ENCODE measurements at places on chromosomes 4 and X. TPM values are rescaled to one million over a fixed set of nuclear protein-coding genes. Genes with fewer than 3 reads are reported as not detected.

GNRHR gene
- total RNA-seq = not detected

REELD1 gene
- total RNA-seq = not detected

TLR2 gene
- 19.1 TPM for total RNA-seq

MAGEB1 gene
- not detected for total RNA-seq

CC2D2A gene
- 2.8 TPM for total RNA-seq

F8A2 gene
- total RNA-seq = not detected

GRCh38 chrX:149950681-149951080 lies 12.4 kb upstream of the EOLA2 start:
- no peaks in the 10 kb centered on the region for H3K4me1 ChIP-seq
- no peak overlapping the region for H3K27ac ChIP-seq
- no peaks in the 10 kb centered on the region for H3K36me3 ChIP-seq
- no peak overlapping the region for H3K4me3 ChIP-seq

DNA sequence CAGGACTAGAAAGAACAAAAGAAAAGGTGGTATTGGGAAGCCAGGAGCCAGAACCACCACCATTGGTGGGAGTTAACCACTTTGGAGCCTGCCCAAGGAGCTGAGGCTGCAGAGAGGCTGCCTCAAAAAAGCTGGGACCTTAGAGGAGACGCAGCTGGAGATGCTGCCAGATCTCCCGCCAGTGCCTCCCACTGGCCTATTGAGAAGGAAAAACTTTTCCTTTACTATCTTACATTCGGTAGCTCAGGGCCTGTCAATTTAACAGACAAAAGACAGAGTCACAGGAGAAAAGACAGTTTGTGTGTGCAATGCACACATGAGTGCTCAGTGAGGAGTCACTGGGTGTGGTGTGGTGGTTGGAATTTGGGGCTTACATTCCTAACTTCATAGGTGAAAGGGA lies 52.4 kb upstream of the HPSE start:
- no peak for DNase-seq
- H3K27me3 ChIP-seq = no peaks in the 10 kb centered on the region
- H3K36me3 ChIP-seq = no peaks in the 10 kb centered on the region

GRCh38 chr4:134326866-134327265 lies 125.3 kb upstream of the PABPC4L start:
- no peak for DNase-seq
- H3K27me3 ChIP-seq = no peaks in the 10 kb centered on the region
- no peaks in the 10 kb centered on the region for H3K36me3 ChIP-seq
- no peak overlapping the region for H3K27ac ChIP-seq
- no peaks in the 10 kb centered on the region for H3K4me1 ChIP-seq

- H3K27ac ChIP-seq = no peak overlapping the region
- H3K36me3 ChIP-seq = no peaks in the 10 kb centered on the region
- no peaks in the 10 kb centered on the region for H3K27me3 ChIP-seq
These were observed 81.4 kb upstream of the GPR34 start for GRCh38 chrX:41607264-41607832.

DNA sequence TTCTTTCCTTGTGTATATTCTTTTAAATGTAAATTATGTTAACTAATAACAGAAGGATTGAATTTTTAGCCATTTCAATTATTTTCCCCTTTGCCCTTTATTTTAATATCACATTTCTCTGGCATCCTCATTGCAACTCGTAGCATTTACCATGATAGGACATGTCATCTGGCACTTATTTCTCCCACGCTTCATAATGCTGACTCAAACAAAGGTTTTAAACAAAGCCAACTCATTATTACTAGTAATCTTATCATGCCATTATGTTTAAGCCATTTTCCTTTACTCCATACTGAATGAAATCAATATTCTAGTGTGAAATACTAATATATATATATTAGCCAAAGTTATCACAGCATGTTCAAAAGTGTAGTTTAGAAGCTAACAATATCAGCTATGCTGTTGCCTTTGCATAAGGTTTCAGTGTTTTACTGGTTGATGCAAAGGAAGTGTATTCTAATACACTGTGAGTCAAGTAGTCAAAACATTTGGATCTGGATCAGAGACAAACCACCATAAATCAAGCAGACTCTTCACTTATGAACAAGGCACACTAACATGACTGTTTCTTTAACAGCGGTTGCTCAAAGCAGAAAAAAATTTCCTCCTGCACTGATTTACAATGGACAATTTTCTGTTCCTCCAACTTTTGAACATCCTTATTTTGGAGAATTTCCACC lies 281.6 kb downstream of the SLC7A11 start:
- no peaks in the 10 kb centered on the region for H3K4me1 ChIP-seq
- H3K36me3 ChIP-seq = no peaks in the 10 kb centered on the region
- H3K4me3 ChIP-seq = no peak overlapping the region
- H3K27ac ChIP-seq = no peak overlapping the region

- no peak for DNase-seq
- no peaks in the 10 kb centered on the region for H3K36me3 ChIP-seq
- no peaks in the 10 kb centered on the region for H3K4me1 ChIP-seq
- H3K4me3 ChIP-seq = no peak overlapping the region
- H3K27me3 ChIP-seq = no peaks in the 10 kb centered on the region
These were observed 2086.5 kb upstream of the TENM3 start for GRCh38 chr4:180156684-180157083.

DNA sequence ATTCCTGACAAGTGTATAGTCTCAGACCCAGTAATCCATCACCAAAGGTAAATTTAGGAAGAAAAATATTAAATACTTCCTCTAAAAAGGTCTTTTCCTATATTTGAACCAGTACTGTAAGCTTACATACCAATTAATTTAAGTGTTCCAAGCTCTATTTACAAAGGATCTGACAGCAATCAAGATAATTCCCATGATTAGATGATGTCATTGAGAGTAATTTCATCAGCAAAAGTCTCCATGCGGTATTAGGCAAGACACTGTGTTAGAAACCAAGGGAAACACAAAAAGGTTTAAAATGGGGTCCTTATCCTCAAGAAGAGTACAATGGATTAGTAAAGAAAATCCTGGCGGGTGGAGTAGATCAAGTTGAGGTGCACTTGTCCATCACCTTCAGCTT lies 198.5 kb downstream of the PRDM5 start:
- H3K4me3 ChIP-seq = no peak overlapping the region
- H3K4me1 ChIP-seq = no peaks in the 10 kb centered on the region

DNA sequence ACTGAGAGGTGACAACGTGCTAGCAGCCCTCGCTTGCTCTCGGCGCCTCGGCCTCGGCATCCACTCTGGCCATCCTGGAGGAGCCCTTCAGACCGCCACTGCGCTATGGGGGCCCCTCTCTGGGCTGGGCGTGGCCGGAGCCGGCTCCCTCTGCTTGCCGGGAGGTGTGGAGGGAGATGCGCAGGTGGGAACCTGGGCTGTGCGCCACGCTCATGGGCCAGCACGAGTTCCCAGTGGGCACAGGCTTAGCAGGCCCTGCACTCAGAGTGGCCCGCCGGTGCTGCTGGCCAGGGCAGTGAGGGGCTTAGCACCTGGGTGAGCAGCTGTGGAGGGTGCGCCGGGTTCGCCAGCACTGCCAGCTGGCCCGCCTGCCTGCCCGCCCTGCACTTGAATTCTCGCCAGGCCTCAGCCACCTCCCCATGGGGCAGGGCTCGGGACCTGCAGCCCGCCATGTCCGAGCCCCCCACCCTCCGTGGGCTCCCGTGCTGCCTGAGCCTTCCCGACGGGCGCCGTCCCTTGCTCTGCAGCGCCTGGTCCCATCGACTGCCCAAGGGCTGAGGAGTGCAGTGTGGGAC lies 148.0 kb downstream of the RAPGEF2 start:
- H3K27ac ChIP-seq = no peak overlapping the region
- no peak overlapping the region for H3K4me3 ChIP-seq
- H3K4me1 ChIP-seq = no peaks in the 10 kb centered on the region
- no peak for DNase-seq
- H3K36me3 ChIP-seq = no peaks in the 10 kb centered on the region

DNA sequence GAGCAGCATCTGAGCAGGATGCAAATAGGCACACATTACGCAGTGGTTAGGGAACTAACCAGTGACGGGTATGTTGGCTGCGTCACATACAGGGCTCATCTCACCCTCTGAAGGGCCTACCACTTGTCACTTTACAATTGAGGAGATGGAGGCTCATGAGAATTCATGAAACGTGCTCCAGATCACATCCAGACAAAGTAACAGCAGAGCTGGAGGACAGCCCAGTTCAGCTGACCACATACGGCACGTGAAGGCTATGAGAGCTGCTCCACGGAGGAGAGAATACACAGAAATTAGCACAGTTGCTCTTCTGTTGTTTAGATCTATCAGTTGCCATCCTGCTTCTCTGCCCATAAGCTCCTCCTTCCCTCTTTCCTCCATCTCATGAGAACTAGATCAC lies 78.4 kb downstream of the FAM9B start:
- no peaks in the 10 kb centered on the region for H3K36me3 ChIP-seq
- no peak for DNase-seq
- no peak overlapping the region for H3K4me3 ChIP-seq
- H3K27me3 ChIP-seq = no peaks in the 10 kb centered on the region
- no peaks in the 10 kb centered on the region for H3K4me1 ChIP-seq

DNA sequence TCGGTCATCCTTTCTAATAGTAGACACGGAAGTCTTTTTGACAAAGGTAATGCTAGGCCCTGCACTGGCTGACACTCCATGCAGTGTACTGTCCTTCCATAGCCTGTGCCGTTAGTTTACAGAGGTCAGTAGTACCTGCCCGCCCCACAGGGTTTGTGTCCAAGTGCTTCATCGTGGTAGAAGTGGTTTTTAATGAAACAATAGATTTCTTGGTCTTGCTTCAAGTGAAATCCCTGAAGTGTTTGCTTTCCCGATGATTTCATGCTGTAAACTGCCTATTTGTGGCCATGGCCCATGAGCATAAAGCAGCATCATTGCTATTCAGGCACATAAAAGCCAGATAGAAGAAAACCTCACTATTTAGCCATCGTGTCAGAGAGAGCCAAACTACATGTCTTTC lies 139.3 kb downstream of the GPR143 start:
- H3K27ac ChIP-seq = no peak overlapping the region
- H3K36me3 ChIP-seq = no peaks in the 10 kb centered on the region
- no peaks in the 10 kb centered on the region for H3K27me3 ChIP-seq
- H3K4me1 ChIP-seq = peaks cover 10% of the 10 kb centered on the region
- no peak for DNase-seq

DNA sequence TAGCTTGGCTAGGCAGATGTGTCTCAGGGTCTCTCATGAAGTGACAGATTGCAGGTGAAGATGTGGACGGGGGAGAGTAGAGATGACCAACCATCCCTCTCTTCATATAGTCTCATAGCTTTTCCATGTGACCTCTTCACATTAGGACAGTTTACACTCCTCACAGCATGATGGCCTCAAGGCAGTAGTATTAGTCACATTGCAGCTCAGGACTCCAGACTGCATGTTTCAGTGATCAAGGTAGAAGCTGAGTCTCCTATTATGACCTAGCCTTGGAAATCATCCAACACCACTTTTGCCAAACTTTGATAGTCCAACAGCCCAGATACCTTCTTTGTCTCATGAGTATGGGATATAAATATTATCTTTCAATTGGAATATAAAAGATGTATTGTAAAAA lies 147.7 kb downstream of the GASK1B start:
- H3K36me3 ChIP-seq = no peaks in the 10 kb centered on the region
- H3K4me1 ChIP-seq = peaks cover 3% of the 10 kb centered on the region
- no peak for DNase-seq
- H3K27ac ChIP-seq = no peak overlapping the region
- H3K4me3 ChIP-seq = no peak overlapping the region

- DNase-seq = no peak
- no peak overlapping the region for H3K4me3 ChIP-seq
- H3K27me3 ChIP-seq = no peaks in the 10 kb centered on the region
- no peaks in the 10 kb centered on the region for H3K36me3 ChIP-seq
- peaks cover 4% of the 10 kb centered on the region for H3K4me1 ChIP-seq
These were observed 11.5 kb downstream of the SMAD1 start for GRCh38 chr4:145493166-145493565.

DNA sequence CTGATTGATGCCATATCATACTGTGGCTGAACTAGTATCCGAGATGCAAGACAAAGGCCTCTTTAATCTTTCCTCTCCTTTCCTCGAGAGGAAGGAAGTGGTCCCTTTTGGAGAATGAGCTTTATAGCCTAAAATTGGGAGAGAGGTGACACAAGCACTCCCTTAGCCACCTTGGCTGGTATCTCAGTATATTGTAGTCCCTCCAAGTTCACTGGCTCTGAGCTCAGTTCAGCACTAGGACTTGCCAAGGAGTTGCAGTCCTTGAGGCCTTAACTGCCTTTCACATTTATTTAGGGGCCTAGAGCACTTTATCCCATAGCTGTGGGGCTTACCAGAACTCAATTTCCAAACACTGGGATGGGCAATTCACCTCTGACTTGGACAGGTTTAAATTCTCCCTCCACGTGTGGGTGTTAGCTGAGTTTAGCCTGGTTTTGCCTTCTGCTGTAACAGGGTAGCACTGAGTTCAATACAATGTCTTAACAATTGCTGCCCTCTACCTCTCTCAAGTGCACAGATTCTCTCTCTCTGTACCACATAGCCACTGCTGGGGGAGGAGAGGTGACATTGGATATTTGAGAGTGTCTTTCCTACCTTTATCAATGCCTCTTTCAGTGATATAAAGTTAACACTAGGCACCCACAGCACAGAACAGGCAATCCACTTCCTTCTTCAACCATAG lies 216.4 kb downstream of the TECRL start:
- H3K4me3 ChIP-seq = no peak overlapping the region
- H3K4me1 ChIP-seq = no peaks in the 10 kb centered on the region
- no peaks in the 10 kb centered on the region for H3K36me3 ChIP-seq
- no peak overlapping the region for H3K27ac ChIP-seq

DNA sequence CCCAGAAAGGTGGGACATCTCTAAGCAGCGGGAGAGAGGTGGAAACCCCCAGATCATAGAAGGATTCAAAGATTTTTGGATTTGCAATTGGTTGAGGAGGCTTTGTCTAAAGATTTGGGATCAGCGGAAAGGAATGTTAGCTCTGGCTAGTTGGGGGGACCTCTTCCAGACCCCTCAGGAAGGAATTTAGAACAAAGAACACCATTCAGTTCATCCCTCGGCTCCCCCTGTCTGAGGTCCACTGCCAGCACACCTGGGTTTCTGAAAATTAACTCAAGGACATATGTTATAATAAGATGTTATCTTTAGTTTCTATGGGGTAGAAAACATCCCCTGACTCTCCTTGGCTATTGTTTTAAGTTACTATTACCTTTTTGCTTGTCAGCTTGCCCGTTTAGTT lies 163.6 kb downstream of the CEP135 start:
- no peak overlapping the region for H3K27ac ChIP-seq
- no peaks in the 10 kb centered on the region for H3K27me3 ChIP-seq
- H3K4me1 ChIP-seq = no peaks in the 10 kb centered on the region
- no peak overlapping the region for H3K4me3 ChIP-seq
- no peaks in the 10 kb centered on the region for H3K36me3 ChIP-seq

- peaks cover 3% of the 10 kb centered on the region for H3K36me3 ChIP-seq
- H3K4me1 ChIP-seq = no peaks in the 10 kb centered on the region
- no peaks in the 10 kb centered on the region for H3K27me3 ChIP-seq
- DNase-seq = no peak
These were observed 55.8 kb downstream of the LRP2BP start for GRCh38 chr4:185339941-185340340.
